ENCODE measurements at places on chromosomes 4 and X.

- DNase-seq, result no peak
These were observed 439 bp downstream of the SEC31A start for GRCh38 chr4:82890528-82890900.

DNA sequence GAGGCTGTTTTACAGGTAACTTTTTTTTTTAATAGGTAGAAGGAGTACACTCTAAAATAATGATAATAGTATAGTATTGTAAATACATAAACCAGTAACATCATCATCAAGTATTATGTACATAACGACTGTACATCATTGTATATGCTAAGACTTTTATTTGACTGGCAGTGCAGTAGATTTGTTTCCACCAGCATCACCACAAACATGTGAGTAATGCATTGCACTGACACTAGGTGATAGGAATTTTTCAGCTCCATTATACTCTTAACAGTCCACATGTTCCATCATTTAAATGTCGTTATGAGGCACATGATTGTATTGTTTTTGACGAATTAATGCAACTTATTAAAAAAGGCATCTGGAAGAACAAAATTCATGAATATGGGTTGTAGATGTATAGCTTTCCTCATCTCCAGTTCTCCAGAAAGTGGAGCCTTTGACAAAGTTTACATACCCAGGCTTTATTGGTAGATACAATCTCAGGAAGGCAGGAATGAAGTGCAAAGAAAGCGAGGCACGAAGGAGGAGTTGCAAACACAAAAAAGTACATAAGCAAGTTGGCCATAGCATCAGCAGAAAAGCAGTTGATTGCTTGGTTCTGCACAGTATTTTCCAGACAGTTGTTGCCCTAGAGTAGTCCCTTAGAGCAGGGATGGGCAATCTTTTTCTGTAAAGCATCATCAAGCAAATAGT, 336.9 kb upstream of the NR3C2 start:
- no peak for DNase-seq

GRCh38 chrX:7083468-7084396, 63.8 kb upstream of the STS start:
- DNase-seq, result peak; percentile 33

DNA sequence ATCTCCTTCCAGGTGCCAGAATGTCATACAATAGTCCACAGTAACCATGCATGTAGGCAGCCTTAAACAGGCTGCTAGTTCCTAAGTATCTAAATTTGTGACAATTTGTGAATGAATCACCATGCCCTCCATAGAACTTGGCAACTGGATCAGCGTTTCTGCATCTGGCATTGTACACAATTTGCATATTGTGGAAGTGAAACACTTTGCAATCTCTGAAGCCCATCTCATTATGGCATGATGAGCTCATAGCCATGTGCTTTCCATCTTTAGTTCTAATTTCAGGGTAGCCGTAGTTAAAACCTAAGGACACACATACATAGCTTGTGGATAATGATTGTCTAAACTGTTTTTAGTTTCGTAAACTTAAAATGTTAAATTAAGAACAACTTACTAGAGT, 573.6 kb downstream of the PPP4R3C start:
- DNase-seq, result no peak

DNA sequence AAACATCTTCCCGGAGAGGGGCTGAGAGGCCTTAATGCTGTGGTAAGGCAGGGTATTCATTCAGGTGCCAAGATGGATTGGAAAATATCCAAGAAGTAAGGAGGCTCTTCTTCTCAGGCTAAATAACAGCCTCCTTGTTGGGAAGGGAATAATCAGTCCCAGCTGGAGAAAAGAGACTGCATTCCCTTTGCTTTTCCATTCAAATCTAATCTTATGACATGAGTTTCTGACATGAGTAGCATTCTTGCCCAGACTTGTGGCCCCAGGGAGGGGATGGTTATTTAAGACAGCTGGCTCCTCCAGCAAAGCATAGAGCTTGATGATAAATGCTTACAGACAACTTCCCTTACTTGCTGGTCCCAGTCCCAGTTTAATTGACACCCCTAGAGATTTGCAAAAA, 98.3 kb downstream of the DCLK2 start:
- DNase-seq, result no peak

DNA sequence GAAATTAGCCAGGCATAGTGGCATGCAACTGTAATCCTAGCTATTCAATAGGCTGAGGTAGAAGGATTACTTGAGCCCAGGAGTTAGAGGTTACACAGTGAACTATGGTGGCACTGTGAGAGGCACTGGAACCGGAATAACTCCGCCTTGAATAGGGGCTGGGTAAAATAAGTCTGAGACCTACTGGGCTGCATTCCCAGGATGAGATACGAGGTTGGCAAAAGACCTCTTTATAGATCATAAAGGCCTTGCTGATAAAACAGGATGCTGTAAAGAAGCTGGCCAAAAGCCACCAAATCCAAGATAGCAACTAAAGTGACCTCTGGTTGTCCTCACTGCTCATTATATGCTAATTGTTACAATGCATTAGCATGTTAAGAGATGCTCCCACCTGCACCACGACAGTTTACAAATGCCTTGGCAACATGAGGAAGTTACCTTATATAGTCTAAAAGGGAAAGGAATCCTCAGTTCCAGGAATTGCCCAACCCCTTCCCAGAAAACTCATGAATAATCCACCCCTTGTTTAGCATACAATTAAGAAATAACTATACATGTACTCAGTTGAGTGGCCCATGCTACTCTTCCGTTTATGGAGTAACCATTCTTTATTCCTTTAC, 88.6 kb downstream of the CENPC start:
- no peak for DNase-seq

DNA sequence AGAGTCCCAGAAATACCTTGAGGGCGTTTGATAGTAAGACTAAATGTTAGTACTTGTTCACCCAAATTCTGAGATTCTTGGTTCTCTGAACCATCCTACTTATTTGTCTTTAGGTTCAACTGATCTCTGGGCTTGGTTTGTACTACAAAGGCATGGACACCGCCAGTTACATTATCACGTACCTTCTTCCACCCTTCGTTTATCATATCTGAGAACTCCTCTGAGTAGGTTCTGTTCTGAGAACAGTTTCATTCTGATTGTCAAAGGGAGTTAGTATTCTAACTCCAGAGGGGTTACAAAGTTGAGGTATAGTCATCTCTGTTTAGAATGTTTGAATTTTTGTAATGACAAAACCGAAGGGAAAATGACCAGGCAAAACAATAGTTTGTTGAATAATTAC, 19.3 kb downstream of the ZFX start:
- no peak for DNase-seq

- DNase-seq, result no peak
These were observed 598.5 kb upstream of the SPANXN1 start for GRCh38 chrX:144648788-144649187.

GRCh38 chr4:108795733-108796132, 32.9 kb upstream of the ETNPPL start:
- DNase-seq, result no peak

DNA sequence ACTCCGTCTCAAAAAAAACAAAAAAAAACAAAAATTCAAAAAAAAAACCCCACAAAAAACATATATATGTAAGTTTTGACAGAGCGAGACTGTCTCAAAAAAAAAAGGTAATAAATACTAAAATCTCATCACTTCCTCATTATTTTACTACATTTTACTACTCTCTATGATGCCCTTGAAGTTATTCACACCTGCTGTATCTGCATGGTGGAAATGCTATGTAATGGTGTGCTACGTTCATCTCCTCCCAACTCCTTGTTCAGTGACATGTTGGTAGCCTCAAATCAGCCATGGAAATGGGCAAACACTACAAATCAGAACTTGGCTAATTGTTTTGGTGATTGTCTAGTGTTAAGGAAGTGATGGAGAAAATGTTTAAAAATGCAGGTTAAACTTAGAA, 11.8 kb downstream of the RPS4X start:
- DNase-seq, result no peak

DNA sequence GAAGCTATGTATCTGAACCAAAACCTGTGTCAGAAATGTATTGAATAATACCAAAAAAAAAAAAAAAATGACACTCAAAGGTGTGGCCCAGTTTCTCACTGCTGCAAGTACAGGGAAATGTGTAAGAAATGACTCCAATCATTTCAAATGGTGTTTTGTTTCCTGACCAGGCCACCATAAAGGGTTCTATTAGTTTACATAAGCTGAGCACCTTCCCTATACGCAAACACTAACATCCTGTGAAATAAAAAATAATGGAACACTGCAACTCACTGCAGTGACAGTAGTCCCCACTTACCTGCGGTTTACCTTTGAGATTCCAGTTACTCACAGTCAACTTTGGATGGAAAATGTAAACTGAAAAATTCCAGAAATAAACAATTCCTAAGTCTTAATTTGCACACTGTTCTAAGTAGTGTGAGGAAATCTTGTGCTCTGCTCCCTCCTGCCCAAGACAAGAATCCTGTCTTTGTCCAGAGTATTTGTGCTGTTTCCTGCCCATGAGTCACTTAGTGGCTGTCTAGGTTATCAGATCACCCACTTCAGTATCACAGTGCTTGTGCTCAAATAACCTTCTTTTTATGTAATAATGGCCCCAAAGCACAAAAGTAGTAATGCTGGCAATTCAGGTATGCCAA, 265.3 kb downstream of the RCHY1 start:
- DNase-seq, result no peak

DNA sequence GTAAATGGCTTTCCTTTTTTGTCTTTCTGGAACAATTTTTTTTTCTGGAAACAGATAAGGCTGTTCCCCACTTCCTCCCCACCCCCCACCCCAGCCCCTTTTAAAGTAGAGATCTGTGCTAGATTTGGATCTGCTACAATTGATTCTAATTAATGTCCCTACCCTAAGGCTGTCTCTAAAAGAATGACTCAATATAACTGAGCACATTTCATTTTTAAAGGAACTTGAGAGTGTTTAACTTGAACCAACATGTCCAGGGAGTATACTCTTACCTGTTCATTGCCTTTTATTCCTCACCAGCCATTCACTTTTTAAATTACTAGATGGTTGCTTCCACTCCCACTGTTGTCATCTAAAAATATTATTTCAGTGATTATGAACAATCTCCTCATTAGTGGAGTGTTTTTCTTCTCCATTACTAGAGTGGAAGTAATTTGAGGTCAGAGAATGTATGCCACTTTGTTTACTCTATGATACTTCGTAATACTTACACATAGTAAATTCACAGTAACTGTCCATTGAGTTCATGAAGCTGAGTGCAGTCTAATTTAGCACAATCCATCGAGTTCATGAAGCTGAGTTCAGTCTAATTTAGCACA, 14.1 kb upstream of the CNOT6L start:
- DNase-seq, result no peak

DNA sequence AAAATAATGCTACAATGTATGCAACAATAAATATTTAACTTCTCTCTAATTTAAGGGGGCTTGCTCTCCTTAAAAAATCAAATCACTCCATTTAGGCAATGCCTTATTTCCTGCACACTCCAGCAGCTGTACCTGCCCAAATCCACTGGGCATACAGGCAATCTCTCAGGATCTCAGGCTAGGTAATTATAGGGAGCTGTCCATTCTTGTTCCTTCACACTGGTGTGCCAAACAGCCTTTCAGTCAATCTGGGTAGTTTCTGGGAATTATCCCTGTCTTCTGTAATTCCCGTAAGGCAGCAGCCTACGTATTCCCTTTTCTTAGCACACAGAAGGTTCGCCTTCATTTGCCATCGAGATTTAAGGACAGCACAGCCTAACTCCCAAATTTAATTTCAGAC, 922.6 kb upstream of the SLIT2 start:
- DNase-seq, result no peak

GRCh38 chr4:38366456-38366855, 297.5 kb upstream of the KLF3 start:
- DNase-seq, result no peak

GRCh38 chrX:45806410-45807121, 605.9 kb upstream of the DIPK2B start:
- peak; percentile 16 for DNase-seq

GRCh38 chr4:7805533-7806337, 133.9 kb downstream of the AFAP1 start:
- DNase-seq, result no peak

DNA sequence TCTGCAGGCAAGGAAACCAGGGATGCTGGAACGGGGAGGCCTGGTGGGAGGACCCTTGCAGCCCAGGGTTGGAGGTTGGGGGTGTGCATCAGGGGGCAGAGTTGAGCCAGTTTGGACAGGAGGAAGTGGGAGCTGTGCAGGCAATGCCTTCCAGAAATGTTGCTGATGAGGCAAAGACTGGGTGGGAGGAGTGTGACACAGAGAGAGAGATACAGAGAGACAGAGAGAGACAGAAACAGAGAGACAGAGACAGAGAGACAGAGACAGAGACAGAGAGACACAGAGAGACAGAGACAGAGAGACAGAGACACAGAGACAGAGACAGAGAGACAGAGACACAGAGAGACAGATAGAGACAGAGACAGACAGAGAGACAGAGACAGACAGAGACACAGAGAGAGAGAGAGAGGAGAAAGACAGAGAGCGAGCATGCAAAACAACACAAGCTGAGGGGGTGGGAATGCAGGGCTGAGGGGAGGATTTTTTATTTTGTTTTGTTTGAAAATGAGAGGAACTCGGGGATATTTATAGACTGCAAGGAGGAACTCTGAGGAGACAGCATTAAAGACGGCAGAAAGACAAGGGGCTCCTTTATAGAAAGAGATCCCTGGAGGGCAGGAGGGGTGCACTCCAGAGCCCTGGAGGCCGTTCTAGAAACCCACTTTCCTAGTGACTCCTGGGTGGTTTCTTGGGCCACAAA, 1.9 kb upstream of the HAUS3 start:
- no peak for DNase-seq
